ENCODE measurements at places on chromosomes 4 and X.
A peak's percentile ranks its signal among the peaks of the same experiment; 100 is the strongest.

GRCh38 chr4:161254375-161254774, 909.4 kb downstream of the FSTL5 start:
- no peak for DNase-seq

DNA sequence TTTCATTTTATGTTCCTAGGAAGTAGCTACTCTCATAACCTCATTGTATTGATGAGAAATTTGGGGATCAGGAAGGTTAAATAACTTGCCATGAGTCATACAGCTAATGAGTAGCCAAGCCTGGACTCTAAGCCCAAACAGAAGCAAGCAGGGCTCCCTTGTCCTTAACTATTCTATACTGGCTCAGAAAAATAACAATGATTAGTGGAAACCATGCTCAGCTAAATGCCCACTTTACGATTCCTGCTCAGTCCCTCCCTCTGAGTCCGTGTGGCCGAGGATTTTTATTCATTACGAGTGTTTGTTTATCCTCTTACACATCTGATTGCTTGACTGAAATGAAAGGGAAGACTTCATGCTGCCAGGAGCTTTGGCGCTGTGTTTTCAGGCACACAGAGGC, 100.9 kb downstream of the SLC34A2 start:
- no peak for DNase-seq

GRCh38 chr4:4995103-4995907, 24.0 kb downstream of the CYTL1 start:
- peak; percentile 80 for DNase-seq

GRCh38 chrX:1416327-1416784, 24.4 kb upstream of the SLC25A6 start:
- no peak for DNase-seq

GRCh38 chr4:176288020-176288419, 19.0 kb upstream of the ASB5 start:
- no peak for DNase-seq

- DNase-seq = no peak
These were observed 67.5 kb downstream of the FIP1L1 start for GRCh38 chr4:53444954-53445353.

- DNase-seq = no peak
These were observed 403.6 kb downstream of the PDGFC start for GRCh38 chr4:156568041-156568440.

DNA sequence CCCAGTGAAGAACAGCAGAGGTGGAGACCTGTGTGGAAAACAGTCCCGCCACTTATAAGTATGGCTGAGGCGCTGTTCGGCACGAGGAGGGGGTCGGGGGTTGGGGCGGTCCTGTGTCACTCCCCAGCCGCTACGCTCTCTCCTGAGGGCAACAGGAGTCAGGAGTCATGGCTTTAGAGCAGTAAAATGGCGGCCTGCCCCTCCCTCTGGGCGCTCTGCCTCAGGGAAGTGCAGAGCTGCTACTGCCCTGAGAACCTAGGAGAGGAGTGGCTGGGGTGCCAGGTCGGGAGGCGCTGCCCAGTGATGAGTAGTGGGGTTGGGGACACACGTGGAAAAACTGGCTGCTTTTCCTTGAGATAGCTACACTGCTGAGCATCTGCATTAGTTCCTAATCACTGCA, 551.2 kb upstream of the AMOT start:
- no peak for DNase-seq

DNA sequence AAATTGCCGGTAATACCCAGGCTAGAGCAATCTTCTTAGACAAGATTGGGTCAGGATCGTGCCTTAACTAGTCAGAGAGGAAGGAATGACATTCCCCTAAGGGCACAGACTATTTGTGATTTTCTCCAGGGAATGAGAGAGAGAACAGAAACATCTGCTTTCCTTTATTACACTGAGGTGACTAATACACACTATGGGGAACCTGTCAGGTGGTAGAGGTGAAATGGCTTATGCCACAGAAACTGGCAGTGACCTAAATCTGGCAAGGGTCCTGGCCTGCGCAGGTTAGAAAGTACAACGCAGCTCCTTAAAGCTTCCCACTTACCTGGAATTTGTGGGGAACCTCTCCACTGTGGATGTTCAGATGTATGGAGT, 16.6 kb upstream of the HPGD start:
- DNase-seq = no peak

DNA sequence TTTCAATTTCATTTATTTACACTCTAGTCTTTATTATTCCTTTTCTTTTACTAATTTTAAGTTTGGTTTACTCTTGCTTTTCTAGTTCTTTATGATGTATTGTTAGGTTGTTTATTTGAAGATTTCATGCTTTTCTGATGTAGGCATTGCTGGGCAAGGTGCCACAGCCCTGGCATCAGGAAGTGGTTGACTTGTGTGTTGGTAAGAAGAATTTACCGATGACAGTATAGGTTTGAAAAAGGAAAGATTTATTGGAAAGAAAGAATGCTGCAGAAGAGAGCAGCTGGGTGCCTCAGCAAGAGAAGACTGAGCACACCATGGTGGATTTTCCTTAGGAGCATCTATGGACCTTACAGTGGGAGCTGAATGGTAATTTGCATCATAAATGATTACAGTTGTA, 153.2 kb downstream of the KLF8 start:
- no peak for DNase-seq

DNA sequence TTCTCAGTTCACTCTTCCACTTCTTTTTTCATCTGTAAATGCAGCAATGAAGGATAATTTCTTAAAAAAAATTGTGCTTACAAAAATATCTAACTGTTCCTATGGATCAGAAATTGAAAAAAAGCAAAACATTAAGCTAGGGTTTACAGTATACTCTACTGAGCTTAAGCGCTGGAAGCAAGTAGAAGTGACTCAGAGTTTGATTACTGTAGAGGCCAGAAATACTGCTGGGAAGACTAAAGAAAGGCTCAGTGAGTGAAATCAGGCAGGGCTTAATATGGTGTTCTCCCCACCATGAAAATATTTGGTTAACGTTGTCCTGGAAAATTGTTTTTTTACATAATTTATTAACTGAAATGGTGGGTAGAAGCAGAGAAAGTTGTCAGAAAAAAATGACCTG, 1061.8 kb upstream of the GRIA3 start:
- DNase-seq = no peak

DNA sequence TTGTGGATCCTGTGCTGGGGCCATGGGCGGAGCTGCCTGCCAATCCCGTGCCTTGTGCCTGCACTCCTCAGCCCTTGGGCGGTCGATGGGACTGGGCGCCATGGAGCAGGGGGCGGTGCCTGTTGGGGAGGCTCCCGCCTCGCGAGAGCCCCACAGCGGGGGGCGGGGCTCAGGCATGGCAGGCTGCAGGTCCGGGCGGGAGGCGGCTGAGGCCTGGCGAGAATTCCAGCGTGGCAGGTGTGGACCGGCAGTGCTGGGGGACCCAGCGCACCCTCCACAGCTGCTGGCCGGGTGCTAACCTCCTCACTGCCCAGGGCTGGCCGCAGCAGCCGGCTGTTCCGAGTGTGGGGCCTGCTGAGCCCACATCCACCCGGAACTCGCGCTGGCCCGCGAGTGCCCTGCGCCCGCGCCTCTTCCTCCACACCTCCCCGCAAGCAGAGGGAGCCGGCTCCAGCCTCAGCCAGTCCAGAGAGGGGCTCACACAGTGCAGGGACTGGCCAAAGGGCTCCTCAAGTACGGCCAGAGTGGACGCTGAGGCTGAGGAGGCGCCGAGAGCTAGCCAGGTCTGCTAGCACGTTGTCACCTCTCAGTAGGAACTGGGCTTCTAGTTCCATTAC, 85.9 kb downstream of the GBA3 start:
- DNase-seq = no peak

DNA sequence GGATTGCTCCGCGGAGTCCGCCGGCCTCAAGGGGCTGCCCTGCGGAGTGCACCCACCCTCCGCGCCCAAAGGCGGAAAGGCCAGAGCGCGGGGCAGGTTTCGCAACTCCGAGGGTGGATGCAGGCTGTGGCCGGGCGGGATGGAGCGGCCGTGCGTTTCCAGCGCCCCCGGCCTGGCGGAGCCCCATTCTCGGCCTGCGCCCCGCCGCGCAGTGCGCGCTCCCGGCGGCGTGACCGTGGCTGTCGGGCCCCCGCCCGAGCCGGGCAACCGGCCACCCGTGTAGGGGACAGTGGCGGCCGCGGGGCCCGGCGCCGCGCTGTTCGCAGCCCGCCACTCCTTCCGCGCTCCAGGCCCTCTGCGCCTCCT, 331 bp downstream of the SETD7 start:
- DNase-seq = peak; percentile 42
